ENCODE measurements at places on chromosomes 2 and 18.

DNA sequence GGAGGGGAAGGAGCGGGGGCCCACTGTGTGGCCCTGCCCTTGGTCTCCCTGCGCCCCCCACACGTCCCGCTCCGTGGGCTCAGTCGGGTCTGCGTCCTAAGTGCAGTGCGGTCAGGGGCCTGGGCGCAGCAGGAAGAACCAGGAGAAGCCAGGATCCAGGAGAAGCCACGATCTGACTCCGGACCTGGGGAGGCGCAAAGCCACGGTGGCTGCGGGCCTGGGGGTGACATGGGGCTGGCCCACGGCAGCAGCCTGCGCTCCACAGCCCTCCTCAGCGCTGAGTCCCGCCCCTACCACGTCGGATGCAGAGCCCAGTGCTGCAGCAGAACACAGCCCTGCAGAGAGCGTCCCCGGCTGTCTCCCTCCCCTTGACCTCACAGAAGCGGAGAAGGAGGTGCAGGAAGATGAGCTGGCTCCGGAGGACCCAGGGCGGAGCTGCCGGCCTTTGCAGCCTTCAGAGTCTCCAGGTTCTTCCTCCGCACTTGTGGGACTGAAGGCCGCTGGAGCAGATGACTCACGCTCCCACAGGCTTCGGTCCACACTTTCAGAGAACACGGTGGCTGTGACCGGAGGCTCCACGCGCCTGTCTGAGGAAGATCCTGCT, 589.2 kb upstream of the SALL3 start:
- no peak for DNase-seq

DNA sequence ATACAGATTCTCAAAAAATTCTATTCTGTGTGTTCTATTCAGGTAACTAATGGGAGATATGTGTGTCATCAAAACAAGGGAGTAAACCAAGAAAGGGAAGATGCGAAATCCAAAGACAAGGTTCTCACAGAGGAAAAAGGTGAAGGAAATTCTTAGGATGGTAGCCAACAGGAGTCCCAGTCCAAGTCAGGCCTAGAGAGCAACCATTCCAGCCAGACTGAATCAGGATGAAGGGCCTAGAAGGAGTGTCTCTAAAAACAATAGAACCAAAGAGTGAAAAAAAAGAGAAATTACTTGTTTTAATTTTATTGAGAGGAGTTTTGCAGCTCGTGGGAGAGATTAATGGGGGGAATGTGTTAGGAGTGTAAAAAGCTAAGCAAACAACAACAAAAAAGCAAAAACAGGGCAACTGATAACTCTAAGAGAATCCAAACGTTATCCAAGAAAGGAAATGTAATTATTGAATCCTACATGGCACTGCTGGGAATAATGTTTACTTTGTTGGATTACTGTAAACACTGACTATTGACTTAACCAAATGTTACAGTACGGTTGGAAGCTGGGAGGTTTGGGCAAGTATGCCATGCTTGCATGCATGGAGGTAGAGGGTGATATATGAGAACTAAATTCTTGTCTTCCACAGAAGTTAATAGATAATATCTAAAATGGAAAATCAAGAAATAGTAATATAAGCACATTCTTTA, 12.3 kb downstream of the MAP3K20 start:
- DNase-seq: no peak

GRCh38 chr18:61132031-61132430, 201.2 kb upstream of the CDH20 start:
- no peak for DNase-seq

DNA sequence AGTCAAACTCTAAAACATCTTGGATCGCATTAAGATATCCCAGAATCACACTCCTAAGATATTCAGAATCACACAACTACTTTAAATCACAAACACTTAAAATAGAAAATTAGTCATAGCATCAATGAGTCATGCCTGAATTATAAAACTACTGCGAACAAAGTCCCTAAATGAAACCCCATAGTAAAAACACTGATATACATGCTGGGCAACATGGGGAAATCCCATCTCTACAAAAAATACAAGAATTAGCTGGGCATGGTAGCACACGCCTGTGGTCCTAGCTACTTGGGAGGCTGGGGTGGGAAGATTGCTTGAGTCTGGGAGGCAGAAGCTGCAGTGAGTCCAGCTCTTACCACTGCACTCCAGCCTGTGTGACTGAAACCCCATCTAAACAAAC, 101.7 kb downstream of the COBLL1 start:
- no peak for DNase-seq

GRCh38 chr2:172588931-172589330, 33.0 kb downstream of the PDK1 start:
- DNase-seq: no peak

DNA sequence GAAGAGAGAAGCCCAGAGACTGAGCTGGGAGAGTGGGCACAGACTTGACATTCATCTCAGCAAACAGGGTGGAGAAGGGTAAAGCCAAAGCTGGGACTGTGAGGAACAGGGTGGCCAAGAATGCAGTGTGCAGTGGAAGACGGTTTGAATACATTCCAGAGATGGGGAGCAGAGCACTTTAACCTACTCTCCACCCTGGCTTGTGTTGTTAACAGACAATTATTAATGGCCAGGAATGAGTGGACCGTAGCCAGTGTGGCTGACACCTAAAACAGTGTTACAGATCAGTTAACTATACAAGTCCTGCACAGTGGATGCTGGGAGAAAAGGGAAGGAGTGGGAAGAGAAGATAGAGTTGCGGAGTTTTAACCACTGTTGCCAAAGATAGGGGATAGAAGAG, 7.4 kb upstream of the NAB1 start:
- DNase-seq: no peak

GRCh38 chr2:17166506-17166905, 351.7 kb downstream of the RAD51AP2 start:
- DNase-seq: no peak

DNA sequence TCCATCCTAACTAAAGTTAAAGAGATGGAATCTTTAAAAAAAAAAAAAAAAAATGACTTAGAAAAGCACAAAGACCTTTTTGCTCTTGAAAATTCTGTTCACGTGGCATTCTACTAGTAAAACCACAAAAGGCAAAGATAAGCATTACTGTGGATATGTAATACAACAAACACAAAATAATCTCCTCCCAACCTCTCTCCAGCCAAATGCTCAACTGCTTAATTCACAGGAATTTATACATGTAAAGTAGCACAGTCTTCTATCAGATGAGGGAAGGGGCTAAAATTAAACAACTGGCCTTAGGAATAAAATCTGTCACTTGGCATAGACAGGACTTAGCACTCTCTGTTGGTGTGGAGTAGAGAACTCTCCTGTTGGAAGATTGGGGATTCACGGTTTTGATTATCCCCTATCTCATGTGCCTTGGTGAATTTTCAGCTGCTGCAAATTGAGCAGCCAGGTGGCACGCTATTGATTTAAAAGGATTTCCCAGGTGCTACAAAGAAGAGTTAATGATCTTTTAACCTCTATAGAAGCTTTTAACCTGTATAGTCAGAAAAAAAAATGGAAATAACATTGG, 57.4 kb downstream of the ATIC start:
- DNase-seq: no peak

DNA sequence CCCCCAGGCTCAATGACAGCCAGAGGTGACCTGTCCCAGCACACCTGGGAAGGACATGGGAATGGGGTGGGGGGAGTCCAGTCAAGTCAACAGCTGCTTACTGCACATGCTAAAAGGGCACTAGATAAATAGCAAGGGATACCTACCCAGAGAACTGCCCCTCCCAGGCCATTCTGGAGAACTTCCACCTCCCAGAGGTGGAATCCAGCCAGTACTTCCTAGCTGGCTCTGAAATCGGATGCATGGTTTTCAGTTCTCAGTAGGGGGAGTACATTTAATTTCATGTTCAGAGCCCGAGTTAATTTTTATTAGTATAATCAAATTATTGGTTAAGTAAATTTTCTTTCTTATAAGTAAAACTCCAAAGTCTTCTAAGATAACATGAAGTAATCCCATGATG, 28.9 kb upstream of the ITGA6 start:
- no peak for DNase-seq

GRCh38 chr2:183010112-183010511, 28.1 kb downstream of the NCKAP1 start:
- no peak for DNase-seq

- DNase-seq: peak; percentile 45
Observed at GRCh38 chr18:58687871-58688308, 16.6 kb downstream of the MALT1 start.

DNA sequence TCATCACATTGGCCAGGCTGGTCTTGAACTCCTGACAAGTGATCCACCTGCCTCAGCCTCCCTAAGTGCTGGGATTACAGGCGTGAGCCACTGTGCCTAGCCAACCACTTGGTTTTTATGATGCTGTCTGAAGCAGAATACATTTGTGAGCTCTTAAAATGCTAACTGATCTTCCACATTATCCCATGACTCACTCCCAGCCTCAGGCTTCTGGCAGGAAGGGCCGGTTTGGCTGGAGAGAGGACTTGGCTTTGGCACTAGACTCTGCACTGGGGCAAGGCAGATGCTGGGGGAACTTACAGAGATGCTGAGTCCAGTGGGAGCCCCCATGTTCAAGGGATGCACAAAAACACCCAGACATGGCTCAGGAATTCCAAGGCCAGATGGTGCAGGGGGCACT, 40.5 kb upstream of the SH3BP4 start:
- no peak for DNase-seq
